ENCODE measurements at places on chromosomes 1 and 21.
A peak's percentile ranks its signal among the peaks of the same experiment; 100 is the strongest.

- DNase-seq: no peak
These were observed 135.1 kb downstream of the RRAGC start for GRCh38 chr1:38724160-38725131.

GRCh38 chr1:25022361-25023189 is 92.5 kb upstream of the RUNX3 start:
- DNase-seq: peak; percentile 82

DNA sequence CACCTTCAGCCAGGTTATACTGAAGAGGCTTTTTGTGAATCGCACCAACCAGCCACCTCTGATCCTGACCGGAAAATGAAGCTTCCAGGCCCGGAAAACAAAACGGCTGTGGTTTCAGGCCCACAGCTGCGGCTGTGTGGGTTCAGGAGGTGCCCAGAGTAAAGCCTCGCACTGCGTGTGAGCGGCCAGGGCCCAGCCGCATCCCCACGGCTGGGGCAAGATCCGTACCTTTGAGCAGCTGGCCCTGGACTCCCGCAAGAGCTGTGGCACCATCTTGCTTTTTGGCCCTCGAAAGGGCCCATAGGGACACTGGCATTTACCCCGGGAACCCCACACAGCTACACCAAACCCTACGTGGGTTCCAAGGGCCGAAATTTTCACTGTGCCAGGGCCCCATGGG is 63.0 kb downstream of the GLUL start:
- no peak for DNase-seq

DNA sequence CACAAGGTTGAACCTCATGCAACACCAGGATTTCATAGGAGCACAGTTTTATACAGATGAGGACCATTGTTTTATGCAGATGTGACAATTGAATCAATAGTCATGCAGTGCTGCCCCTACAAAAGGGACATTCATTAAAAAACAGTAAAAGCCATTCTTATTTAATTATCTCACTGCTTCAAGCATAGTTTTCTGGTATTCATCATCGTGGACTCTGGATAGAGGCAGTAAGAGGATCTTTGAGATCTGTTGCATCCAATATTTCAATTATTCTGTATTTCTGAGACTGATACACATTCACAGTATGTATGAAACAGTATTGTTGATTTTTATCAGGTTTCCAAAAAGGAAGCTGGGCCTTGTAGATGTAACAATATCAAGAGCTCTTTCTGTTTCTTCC is 237.6 kb downstream of the RYR2 start:
- DNase-seq: no peak

- DNase-seq: no peak
These were observed 5.2 kb downstream of the IRF2BP2 start for GRCh38 chr1:234604495-234605398.

DNA sequence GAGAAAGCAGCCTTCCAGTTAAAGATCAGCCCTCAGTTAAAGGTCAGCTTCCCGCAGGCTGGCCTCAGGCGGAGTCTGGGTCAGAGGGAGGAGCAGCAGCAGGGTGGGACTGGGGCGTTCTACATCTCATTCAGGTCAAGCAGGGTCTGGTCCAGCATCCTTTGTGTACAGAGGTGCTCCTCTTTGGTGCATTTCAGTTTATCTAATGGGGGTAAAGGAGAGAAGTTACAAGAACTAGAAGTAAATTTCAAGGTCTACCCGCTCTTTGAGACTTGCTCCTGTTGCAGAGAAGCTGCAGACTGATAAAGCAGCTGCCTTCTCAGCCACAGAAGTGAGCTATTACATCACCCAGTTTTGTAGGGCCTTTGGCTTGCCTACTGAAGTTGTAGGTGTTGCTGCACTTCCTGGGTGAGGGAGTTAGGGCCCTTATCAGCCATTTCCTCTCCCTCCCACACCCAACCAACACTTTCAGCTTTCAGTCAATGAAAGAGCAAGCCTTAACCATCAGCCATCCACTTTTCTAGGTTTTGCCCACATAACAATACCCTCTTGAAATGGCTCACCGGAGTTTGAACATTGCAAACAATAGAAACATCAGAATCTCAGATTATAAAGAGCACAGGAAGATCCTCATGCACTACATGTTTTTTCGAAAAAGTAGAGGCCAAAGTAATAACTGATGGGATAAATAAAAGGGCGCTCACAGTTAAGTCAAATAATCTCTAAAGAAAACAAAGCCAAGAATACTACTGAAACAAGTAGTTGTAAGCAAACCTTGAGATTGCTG is 2.8 kb upstream of the NUP210L start:
- no peak for DNase-seq

DNA sequence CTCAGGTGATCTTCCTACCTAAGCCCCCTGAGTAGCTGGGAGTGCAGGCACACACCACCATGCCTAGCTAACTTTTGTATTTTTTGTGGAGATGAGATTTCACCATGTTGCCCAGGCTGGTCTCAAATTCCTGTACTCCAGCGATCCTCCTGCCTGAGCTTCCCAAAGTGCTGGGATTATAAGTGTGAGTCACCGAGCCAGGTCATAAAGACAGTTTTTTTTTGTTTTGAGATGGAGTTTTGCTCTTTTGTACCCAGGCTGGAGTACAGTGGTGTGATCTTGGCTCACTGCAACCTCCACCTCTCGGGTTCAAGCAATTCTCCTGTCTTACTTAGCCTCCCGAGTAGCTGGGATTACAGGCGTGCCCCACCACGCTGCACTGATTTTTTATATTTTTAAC is 42.1 kb downstream of the KIF1B start:
- DNase-seq: no peak

DNA sequence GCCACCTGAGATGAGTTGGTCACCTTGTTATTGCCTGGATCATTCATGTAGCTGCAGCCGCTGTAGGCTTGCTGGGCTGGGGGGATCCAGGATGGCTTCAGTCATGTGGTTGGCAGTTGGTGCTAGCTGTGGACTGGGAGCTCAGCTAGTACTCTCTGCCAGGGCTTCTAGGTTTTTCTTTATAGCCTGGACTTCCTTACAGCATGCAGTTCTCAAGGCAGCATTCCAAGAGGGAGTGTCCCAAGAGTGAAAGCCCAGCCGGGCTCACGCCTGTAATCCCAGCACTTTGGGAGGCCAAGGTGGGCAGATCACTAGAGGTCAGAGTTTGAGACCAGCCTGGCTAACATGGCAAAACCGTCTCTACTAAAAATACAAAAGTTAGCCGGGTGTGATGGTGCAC is 23.7 kb upstream of the ACTL8 start:
- no peak for DNase-seq

- DNase-seq: no peak
These were observed 127.1 kb upstream of the KCNJ15 start for GRCh38 chr21:38129711-38130110.

- no peak for DNase-seq
These were observed 39.6 kb downstream of the ALG6 start for GRCh38 chr1:63407002-63407401.

- DNase-seq: no peak
These were observed 1.1 kb downstream of the ZSWIM5 start for GRCh38 chr1:45205011-45205909.

- DNase-seq: peak; percentile 77
These were observed 7.5 kb upstream of the PARK7 start for GRCh38 chr1:7953850-7954609.

- no peak for DNase-seq
These were observed 118.7 kb downstream of the CASZ1 start for GRCh38 chr1:10677491-10678391.

GRCh38 chr21:33208534-33208933 is 21.2 kb upstream of the IFNAR2 start:
- DNase-seq: no peak

DNA sequence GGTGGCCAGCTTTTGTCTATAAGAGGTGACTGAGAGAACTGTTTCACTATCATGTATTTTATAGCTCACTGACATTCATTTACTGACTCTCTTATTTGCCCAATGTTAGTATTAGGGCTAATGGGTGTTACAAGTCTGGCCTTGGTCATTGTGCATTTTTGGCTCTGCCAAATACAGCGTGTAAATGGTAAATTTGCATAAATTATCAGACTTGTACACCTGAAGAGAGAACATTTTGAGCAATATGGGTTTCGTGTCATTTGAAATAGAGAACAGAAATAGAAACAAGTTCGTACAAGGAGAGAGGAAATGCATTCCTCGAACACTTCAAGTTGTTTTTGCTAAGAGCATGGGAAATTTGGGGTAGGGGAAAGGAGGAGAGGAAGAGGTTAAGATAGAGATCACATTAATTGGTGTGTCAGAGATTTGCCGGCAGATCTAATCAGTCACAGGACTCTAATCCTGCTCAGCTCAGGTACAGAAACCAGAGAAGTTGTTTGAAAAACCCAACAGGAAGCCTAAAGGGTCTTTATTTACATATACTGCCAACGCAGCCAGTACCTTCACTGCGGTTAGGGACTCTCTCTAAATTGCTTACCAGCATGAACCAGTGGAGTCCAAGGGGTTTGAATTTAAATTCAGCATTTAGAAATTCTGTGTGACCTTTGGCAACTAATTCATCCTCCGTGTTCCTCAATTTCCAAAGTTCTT is 261.5 kb downstream of the GPATCH2 start:
- no peak for DNase-seq

GRCh38 chr1:147890177-147890790 is 12.3 kb upstream of the GJA8 start:
- peak; percentile 49 for DNase-seq

- DNase-seq: no peak
These were observed 34.4 kb downstream of the NTPCR start for GRCh38 chr1:232984577-232985425.

DNA sequence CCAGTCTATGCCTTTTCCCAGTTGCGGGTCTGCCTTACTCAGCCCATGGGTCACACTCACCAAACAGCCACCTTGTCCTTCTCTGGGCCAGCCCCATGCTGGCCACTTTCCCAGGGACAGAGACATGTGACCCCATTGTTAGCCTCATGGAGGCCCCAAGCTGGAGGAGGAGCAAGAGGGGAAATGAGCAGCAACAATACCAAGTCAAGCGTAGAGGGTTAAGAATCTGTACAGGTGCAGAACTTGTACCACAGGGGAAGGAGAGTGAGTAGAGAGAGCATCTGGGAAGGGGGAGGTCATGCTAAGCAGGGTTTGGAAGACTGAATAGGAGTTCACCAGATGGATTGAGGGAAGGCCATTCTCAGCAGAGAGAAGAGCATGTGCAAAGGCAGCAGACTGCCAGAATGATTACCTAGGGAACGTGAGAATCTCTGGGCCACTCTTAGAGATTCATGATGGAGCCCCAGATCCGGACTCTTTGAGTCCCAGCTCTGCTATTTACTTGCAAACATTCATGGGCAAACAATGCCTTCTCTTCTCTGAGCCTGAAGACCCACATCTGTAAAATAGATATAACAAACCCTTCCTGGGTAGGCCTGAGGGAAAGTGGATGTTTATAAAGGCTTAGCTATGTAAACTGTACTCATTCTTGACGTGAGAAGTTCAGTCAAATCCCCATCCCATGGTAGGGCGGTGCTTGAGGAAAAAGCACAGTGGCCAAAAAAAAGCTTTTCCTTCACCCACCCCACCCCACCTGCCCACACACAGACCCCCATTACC is 2.8 kb upstream of the SLC2A1 start:
- no peak for DNase-seq

DNA sequence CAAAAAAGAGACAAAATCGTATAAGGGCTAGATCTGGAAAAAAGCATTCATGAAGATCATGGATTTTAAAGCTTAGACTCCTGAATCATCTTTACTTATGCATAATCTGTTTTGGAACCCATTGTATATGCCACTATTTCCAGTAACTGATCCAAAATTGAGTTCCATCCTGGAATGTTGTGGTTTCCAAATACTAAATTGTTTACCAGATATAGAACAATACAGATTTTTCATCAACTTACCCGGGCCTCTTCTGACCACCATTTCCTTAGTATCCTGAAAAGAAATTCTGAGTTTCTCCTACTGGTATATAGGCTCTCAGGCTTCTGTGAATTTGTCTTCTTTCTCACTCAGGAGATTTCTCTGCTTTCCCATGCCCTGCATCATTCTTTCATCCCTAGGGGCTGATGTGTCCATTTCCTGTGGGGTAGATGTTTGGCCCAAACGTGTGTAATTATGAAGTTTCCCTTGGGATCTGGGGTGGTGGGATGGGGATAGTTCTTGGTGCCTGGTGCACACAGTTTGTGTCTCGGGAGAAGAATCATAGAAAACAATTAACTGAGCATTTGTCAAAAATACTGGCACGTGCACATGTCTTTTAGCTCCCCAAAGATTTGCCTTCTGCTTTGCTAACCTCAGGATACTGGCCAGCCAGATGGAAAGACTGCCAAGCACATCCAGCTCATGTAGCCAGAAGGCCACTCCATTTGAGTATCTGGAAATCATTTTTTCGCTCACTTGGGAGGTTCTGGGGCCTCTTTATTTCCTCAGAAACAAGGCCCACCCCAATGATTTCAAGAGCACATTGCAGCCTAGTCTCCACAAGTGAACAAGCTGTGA is 127.8 kb downstream of the NTMT2 start:
- DNase-seq: no peak
